ENCODE measurements at places on chromosomes 11 and 22.

- DNase-seq = no peak
These were observed 157.9 kb upstream of the C11orf87 start for GRCh38 chr11:109264128-109264527.

DNA sequence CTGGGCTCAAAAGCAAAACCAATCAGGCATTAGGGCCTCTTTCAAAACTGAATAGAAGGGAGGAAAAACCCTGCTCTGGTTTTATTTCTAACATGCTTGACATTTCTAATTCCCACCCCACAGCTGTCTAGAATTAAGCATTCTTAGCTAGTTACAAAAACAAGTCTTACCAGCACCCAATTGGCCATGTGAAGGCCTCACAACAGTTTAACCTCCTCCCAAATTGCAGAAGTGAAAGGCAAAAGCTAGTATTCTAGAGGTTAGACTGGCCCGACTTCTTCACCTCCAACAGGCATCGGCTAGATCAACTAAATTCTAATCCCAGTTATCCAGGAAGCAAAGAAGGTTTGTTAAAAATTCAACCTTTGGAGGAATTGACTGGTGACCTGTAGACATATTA is 6.5 kb downstream of the SF1 start:
- DNase-seq = no peak

DNA sequence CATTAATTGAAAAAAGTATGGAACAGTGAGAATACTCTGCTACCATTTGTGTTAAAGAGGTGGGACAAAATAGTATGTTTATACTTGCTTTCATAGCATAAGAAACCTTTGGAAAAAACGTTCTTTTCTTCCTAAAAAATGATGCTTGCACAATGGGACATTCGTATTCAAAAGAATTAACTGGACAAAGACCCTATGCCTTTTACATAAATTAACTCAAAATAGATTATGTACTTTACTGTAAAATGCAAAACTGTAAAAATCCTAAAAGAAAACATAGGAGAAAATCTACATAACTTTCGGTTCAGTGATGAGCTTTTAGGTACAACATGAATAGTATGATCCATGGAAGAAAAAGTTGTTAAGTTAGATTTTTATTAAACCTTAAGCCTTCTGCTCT is 166.2 kb downstream of the NELL1 start:
- DNase-seq = no peak

DNA sequence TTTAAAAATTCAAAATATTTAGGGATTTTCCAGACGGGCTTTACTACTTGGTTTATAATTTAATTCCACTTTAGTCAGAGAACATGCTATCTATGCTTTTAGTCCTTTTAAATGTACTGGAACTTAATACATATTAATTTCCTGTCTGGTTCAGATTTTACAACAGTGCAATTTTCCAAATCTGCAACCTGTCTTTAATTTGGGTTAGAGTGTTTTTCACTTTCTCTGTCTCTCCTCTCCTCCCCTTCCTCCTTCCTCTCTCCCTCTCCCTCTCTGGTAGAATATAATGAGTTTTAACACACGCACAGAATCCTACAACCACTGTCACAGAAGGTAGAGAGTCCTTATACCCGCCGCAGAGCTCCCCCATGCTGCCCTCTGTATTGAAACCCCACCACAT is 950.7 kb downstream of the BRD1 start:
- no peak for DNase-seq

Data from fibroblast of skin of left biceps (primary cell).